ENCODE measurements at places on chromosomes 1 and 21. TPM values are rescaled to one million over a fixed set of nuclear protein-coding genes. Genes with fewer than 3 reads are reported as not detected.

Gene LORICRIN
- not detected for total RNA-seq

Gene C1orf141
- total RNA-seq = not detected

Gene DFFB
- 4.7 TPM for total RNA-seq

Gene HFM1
- under 0.01 TPM for total RNA-seq

Gene NUDT4B
- 25.4 TPM for total RNA-seq

Gene ANKRD34A
- 1.6 TPM for total RNA-seq

Gene PRRC2C
- 47.4 TPM for total RNA-seq

Gene ZMYND12
- total RNA-seq = 0.32 TPM

Gene FHL3
- 33.2 TPM for total RNA-seq

Gene SMPDL3B
- total RNA-seq = not detected

Gene TTC39A
- total RNA-seq = 0.64 TPM

Gene LIN28A
- not detected for total RNA-seq

Gene MXRA8
- total RNA-seq = 249 TPM

Gene CLDN17
- not detected for total RNA-seq

Gene PLA2G2A
- total RNA-seq = not detected

Gene DMBX1
- total RNA-seq = not detected

Gene OXCT2
- total RNA-seq = 1.7 TPM

Gene KIF26B
- 12.1 TPM for total RNA-seq

Gene PDZK1IP1
- total RNA-seq = 0.43 TPM

Gene HOOK1
- total RNA-seq = not detected

Gene ADAMTS5
- 12.6 TPM for total RNA-seq

Gene DFFA
- 28.7 TPM for total RNA-seq

Gene SELP
- not detected for total RNA-seq

Gene MIGA1
- 16.8 TPM for total RNA-seq

Gene S100A9
- total RNA-seq = not detected

Gene LCK
- 0.43 TPM for total RNA-seq

Gene CLEC20A
- total RNA-seq = not detected

Gene AMPD1
- total RNA-seq = not detected
